ENCODE measurements at places on chromosomes 2 and 18. TPM values are rescaled to one million over a fixed set of nuclear protein-coding genes. Genes with fewer than 3 reads are reported as not detected.

Gene CNGA3
- 5.8 TPM for total RNA-seq

Gene PAIP2B
- 8.0 TPM for total RNA-seq

Gene NEU2
- not detected for total RNA-seq

Gene HJURP
- total RNA-seq: 0.28 TPM

Gene HRH4
- not detected for total RNA-seq

Gene FSIP2
- 0.54 TPM for total RNA-seq

Gene RAB6C
- total RNA-seq: 0.36 TPM

DNA sequence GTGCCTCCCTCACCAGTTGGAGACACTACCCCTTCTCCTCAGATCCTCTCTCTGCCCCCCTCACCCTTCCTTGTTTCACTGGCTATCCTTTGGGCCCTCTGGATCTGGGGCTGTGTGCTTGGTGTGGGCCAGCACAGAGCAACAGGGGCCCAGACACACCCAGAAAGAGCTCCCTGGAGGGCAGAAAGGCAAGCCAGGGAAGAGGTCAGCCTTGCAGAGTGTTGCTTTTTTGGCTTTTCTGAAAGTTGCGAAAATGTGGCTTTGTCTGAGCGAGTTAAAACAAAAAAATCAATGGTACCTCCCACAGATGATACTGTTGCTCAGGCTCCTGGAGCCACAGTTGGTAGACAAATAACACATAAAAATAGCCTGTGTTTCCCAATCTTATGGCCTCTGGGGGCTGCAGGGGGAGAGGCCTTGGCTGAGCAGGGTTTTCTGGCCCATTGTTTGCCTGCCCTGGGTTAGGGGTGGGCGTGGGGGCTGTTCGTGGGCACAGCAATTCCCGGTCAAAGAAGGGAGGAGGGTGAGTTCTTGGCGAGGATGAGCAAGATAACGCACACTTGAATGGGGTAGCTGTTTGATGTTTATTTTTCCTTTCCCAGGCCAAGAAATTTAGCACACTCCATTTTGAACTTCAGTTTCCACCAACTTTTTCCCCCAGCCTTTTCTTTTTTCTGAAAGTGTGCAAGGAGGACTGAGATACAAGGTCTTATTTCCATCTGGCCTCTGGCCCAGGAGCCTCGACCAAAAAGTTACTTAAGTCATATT lies 167.0 kb upstream of the HAAO start:
- peak overlapping the region; percentile 71 for H3K27ac ChIP-seq
- H3K4me1 ChIP-seq: peaks cover 52% of the 10 kb centered on the region
- no peaks in the 10 kb centered on the region for H3K36me3 ChIP-seq
- peak; percentile 86 for DNase-seq
- no peaks in the 10 kb centered on the region for H3K27me3 ChIP-seq

DNA sequence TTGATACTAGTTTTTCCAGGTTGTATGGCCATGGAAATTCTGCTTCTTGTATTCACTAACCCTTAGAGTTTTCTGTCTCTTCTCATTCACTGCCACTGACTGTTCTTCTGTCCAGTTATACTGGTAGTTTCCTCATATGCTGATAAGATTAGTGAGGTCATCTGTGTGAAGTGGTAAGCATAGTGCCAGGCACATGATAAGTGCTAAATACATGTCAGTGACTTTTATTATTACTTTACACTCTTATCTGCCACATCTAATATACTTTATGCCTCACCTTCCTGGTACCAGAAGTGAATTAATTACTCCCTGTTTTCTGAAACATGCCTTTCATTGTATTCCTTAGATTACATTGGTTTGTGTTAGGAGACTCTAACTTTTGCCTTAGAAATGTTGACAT lies 91.3 kb downstream of the NBEAL1 start:
- H3K4me3 ChIP-seq: no peak overlapping the region
- no peaks in the 10 kb centered on the region for H3K4me1 ChIP-seq
- no peak overlapping the region for H3K27ac ChIP-seq

DNA sequence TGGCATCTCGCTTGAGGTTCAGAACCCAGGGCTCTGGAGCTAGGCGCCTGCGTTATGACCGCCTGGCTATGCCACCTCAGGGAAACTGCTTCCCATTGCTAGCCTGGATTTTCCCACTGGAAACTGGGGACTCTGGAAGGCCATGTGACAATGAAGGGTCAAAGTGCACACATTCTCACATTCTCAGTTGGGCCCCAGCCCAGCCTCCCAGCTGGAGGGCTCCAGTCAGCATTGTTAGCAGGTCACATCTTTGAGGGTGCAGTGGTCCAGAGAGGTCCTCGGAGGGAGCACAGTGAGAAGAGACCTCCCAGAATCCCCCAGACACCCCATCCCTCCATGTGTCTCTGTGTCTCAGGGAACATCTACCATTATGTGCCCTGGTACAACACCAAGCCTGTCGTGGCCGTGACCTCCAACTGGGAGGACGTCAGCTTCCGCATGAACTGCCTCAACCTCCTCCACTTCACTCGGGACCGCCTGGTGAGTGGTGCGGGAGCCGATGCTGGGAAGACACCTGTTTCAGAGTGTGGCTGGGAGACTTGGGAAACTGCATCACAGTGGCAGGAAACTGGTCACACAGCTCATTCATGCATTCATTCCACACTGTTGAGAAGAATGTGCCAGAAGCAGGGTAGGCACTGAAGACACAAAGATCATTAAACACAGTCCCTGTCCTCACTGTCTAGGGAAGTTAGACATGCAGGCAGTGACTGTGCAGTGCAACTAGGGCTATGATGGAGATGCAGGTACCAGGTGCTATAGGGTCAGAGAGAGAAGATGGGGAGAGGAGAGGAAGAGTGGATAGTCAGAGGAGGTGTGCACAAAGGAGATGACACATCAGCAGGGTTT lies 41.6 kb downstream of the FER1L5 start:
- H3K4me1 ChIP-seq: peaks cover 8% of the 10 kb centered on the region
- H3K36me3 ChIP-seq: no peaks in the 10 kb centered on the region
- no peak overlapping the region for H3K4me3 ChIP-seq

- DNase-seq: no peak
- no peak overlapping the region for H3K4me3 ChIP-seq
- no peaks in the 10 kb centered on the region for H3K27me3 ChIP-seq
- H3K36me3 ChIP-seq: no peaks in the 10 kb centered on the region
- no peaks in the 10 kb centered on the region for H3K4me1 ChIP-seq
Measured at GRCh38 chr2:8719528-8719927, 37.7 kb downstream of the ID2 start.

- no peaks in the 10 kb centered on the region for H3K27me3 ChIP-seq
- no peaks in the 10 kb centered on the region for H3K4me1 ChIP-seq
Measured at GRCh38 chr18:32803568-32803967, 30.7 kb upstream of the KLHL14 start.

GRCh38 chr18:57134618-57135135 lies 12.2 kb upstream of the BOD1L2 start:
- no peak for DNase-seq
- no peaks in the 10 kb centered on the region for H3K27me3 ChIP-seq
- no peak overlapping the region for H3K4me3 ChIP-seq
- no peak overlapping the region for H3K27ac ChIP-seq
- H3K4me1 ChIP-seq: no peaks in the 10 kb centered on the region

- no peaks in the 10 kb centered on the region for H3K27me3 ChIP-seq
- DNase-seq: no peak
- no peak overlapping the region for H3K4me3 ChIP-seq
- no peak overlapping the region for H3K27ac ChIP-seq
Measured at GRCh38 chr2:195316486-195316885, 340.5 kb upstream of the SLC39A10 start.

DNA sequence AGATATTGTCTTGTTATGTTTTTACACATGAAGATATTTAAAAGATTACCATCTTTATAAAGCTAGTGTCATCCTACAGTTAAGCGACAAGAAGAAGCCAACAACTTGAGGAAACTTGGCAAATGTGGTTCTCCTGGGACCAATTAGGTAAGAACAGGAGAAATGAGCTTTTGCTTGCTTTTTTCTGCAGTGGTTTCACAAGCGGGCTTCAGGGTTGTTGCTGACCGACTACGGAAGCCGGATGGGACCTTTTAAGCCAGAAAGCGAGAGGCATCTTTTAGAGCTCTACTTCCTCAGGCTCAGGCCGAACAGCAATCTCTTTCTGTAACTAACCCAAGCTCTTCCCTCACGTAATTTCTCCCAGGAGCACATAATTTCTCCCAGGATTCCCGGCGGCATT lies 256.5 kb downstream of the CNTNAP5 start:
- no peaks in the 10 kb centered on the region for H3K4me1 ChIP-seq
- H3K27ac ChIP-seq: no peak overlapping the region
- H3K36me3 ChIP-seq: no peaks in the 10 kb centered on the region
- no peaks in the 10 kb centered on the region for H3K27me3 ChIP-seq
- no peak for DNase-seq
- H3K4me3 ChIP-seq: no peak overlapping the region

DNA sequence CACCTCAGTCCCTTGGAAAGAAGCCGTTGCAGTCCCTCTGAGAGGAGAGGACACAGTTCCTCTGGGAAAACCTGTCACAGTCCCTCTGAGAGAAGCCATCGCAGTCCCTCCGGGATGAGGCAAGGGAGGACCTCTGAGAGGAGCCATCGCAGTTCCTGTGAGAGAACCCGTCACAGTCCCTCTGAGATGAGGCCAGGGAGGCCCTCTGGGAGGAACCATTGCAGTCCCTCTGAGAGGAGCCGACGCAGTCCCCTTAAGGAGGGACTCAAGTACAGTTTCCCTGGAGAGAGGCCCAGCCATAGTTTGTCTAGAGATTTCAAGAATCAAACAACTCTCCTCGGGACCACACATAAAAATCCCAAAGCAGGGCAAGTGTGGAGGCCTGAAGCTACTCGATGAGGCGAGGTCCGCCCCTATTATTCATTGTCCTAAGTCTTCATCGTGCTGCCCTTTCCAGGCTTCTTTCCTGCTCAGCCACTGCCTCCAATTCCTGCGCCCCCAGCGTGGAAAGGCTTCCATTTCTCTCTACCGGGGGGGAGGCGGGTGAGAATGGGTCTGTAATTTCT lies 630 bp upstream of the ZNF512 start:
- H3K4me3 ChIP-seq: peak overlapping the region; percentile 57
- no peaks in the 10 kb centered on the region for H3K36me3 ChIP-seq
- H3K4me1 ChIP-seq: no peaks in the 10 kb centered on the region
- peak overlapping the region; percentile 72 for H3K27ac ChIP-seq

- H3K36me3 ChIP-seq: peaks cover 6% of the 10 kb centered on the region
- H3K4me1 ChIP-seq: no peaks in the 10 kb centered on the region
- DNase-seq: no peak
- no peaks in the 10 kb centered on the region for H3K27me3 ChIP-seq
- H3K4me3 ChIP-seq: no peak overlapping the region
- no peak overlapping the region for H3K27ac ChIP-seq
Measured at GRCh38 chr2:128145651-128146050, 54.7 kb downstream of the UGGT1 start.

GRCh38 chr2:1790473-1790872 lies 46.2 kb upstream of the PXDN start:
- no peak overlapping the region for H3K27ac ChIP-seq
- H3K4me1 ChIP-seq: no peaks in the 10 kb centered on the region
- no peak for DNase-seq
- no peak overlapping the region for H3K4me3 ChIP-seq
- H3K36me3 ChIP-seq: no peaks in the 10 kb centered on the region

DNA sequence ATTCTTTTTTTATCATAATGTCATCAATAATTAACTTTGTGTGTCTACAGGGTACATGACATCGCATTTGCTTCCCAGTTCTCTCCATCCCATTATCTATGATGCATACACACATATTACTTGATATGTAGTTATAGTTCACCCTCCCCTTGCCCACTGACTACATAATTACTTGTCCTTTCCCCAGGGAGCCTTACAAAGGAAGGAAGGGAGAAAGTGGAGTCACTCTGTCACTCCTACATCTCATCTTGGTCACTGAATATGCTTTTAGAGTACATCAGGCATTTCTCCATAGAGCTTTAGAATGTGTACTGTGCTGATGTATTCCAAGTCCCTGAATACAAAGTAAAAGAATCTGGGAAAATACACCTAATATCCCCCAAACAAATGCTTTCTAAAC lies 6.0 kb upstream of the DTNA start:
- no peak overlapping the region for H3K27ac ChIP-seq
- H3K36me3 ChIP-seq: no peaks in the 10 kb centered on the region
- no peak for DNase-seq
- H3K4me1 ChIP-seq: no peaks in the 10 kb centered on the region

DNA sequence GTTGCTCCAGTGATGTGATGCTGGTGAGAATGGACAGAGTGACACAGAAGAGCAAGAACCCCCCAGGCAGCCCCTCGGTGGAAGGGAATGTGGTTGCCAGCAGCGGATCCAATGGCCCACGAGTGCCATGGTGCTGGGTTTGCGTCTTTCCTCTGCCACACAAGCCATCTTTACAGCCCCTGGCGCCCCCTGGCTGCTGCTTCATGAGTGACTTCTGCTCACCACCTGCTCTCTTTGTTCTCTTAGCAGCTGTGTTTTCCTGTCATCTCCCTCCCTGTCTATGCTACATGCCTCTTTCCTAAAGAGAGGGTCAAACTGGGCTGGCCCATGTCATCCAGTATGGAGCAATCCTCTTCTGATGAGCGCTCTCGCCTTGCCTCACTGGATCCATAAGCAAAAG lies 300.0 kb upstream of the SMIM21 start:
- H3K36me3 ChIP-seq: no peaks in the 10 kb centered on the region
- H3K4me1 ChIP-seq: no peaks in the 10 kb centered on the region
- no peak overlapping the region for H3K27ac ChIP-seq
- H3K27me3 ChIP-seq: no peaks in the 10 kb centered on the region
- DNase-seq: no peak

- H3K4me3 ChIP-seq: no peak overlapping the region
- H3K27ac ChIP-seq: no peak overlapping the region
- no peaks in the 10 kb centered on the region for H3K27me3 ChIP-seq
- H3K4me1 ChIP-seq: no peaks in the 10 kb centered on the region
Measured at GRCh38 chr2:184049566-184049965, 548.8 kb upstream of the ZNF804A start.

- H3K27me3 ChIP-seq: peaks cover 5% of the 10 kb centered on the region
- no peak for DNase-seq
- H3K36me3 ChIP-seq: no peaks in the 10 kb centered on the region
- no peaks in the 10 kb centered on the region for H3K4me1 ChIP-seq
- H3K4me3 ChIP-seq: no peak overlapping the region
- no peak overlapping the region for H3K27ac ChIP-seq
Measured at GRCh38 chr18:37341016-37341415, 224.6 kb downstream of the CELF4 start.
